ENCODE measurements at places on chromosomes 6 and 20. TPM values are rescaled to one million over a fixed set of nuclear protein-coding genes. Genes with fewer than 3 reads are reported as not detected.
A peak's percentile ranks its signal among the peaks of the same experiment; 100 is the strongest.

DNA sequence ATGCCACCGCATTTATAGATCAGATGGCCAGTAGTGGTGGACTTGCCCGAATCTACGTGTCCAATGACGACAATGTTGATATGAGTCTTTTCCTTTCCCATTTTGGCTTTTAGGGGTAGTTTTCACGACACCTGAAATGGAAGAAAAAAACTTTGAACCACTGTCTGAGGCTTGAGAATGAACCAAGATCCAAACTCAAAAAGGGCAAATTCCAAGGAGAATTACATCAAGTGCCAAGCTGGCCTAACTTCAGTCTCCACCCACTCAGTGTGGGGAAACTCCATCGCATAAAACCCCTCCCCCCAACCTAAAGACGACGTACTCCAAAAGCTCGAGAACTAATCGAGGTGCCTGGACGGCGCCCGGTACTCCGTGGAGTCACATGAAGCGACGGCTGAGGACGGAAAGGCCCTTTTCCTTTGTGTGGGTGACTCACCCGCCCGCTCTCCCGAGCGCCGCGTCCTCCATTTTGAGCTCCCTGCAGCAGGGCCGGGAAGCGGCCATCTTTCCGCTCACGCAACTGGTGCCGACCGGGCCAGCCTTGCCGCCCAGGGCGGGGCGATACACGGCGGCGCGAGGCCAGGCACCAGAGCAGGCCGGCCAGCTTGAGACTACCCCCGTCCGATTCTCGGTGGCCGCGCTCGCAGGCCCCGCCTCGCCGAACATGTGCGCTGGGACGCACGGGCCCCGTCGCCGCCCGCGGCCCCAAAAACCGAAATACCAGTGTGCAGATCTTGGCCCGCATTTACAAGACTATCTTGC, 725 bp downstream of the EEF1A1 start:
- H3K4me3 ChIP-seq: peak overlapping the region; percentile 91
- no peaks in the 10 kb centered on the region for H3K27me3 ChIP-seq
- no peak for DNase-seq
- peaks cover 17% of the 10 kb centered on the region for H3K4me1 ChIP-seq
- H3K27ac ChIP-seq: peak overlapping the region; percentile 100
- peaks cover 6% of the 10 kb centered on the region for H3K36me3 ChIP-seq

BRD2 gene
- polyA plus RNA-seq: 106 TPM

DNA sequence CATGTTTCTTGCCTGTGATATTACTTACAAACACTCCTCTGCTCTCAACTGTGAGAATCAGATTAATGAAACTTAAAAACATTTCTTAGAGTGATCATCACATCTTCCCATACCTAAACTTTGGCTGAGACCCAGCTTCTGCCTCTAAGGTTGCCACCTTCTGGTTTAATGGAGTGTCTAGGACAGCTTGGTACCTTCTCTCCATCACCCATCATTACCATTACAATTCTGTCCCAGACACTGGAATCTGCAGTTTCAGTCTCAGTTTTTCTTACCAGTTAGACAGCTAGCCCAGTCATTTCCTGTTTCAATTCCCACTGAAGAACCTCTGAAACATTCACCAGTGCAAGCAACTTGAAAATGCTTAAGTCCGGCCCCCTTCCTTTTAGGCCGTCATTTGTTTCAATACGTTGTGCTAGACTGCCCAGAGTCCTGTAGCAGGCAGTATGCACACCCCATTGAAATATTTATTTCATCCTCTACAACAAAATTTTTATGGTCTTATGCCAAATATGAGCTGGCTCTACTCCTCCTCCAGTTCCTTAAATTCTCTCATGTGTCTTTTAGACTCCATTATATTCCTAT, 107.0 kb upstream of the FOXO3 start:
- no peaks in the 10 kb centered on the region for H3K36me3 ChIP-seq
- H3K27ac ChIP-seq: no peak overlapping the region
- H3K4me1 ChIP-seq: 0 out of 2 replicates have a peak, but pooled peaks cover 3% of the 10 kb centered on the region
- H3K4me3 ChIP-seq: no peak overlapping the region
- no peaks in the 10 kb centered on the region for H3K27me3 ChIP-seq

GRCh38 chr20:10288954-10289646, 70.5 kb downstream of the SNAP25 start:
- no peak overlapping the region for H3K27ac ChIP-seq
- H3K27me3 ChIP-seq: no peaks in the 10 kb centered on the region
- no peak for DNase-seq

DNA sequence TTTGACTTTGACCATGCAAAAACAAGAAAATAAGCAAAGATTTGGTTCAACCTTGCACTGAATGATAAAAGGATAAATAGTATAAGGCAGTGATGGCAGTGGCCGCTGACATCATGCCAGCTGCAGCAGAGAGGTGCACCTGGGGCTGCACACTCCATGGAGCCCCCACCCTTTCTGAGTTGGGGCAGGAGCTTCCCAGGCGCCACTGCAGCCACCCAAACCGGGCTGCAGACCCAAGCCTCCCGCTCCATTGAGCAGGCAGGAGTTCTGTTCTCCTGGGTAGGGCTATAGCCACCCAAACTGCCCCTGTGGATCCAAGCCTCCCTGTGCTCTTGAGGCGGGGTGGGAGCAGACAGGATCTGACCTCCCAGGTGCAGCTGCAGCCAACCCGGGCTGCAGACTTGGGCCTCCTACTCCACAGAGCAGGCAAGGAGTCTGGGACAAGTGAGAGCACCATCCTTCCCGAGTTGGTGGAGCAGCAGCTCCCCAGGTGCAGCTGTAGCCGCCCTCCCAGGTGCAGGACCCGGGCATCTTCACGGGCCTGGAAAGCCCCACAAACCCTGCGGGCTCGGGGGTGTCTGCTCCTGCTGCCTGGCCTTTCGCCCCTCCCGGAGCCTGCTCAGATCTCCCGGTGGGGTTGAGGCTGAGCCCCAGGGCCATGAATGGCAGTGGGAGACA, 537.9 kb downstream of the TENT5A start:
- H3K27ac ChIP-seq: no peak overlapping the region
- H3K4me1 ChIP-seq: no peaks in the 10 kb centered on the region
- H3K36me3 ChIP-seq: no peaks in the 10 kb centered on the region
- H3K27me3 ChIP-seq: no peaks in the 10 kb centered on the region

DNA sequence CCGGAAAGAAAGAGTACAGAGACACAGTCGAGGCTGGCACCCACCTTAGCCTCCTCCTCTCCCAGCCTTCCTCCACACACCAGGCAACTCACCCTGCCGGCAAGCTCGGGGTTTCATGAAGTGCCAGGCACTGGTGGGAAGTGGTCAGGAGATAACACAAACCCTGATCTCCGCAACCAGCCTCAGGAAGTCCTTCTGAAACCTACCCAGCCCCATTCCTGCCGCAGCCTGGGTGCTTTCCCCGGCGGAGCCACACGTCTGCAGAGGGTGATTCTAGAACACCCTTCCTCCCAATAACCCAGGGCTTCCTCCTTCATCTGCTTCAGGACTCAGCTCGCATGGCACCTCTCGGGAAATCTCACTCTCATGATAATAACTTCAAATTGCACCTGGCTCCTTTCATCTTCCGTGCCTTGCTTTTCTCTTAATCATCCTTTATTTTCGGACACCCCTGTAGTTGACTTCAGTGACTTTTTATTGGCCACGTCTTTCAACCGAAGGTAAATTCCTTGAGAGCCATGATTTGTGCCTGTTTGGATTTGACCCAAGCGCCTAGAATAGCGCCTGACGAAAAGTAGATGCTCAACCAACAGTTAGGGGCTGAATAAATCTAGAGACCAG, 8.7 kb upstream of the HLA-E start:
- DNase-seq: no peak
- H3K4me3 ChIP-seq: no peak overlapping the region
- peaks cover 9% of the 10 kb centered on the region for H3K4me1 ChIP-seq
- no peak overlapping the region for H3K27ac ChIP-seq

RSPO3 gene
- 0.16 TPM for polyA plus RNA-seq

SPAG4 gene
- 4.0 TPM for polyA plus RNA-seq

- DNase-seq: no peak
- H3K4me3 ChIP-seq: no peak overlapping the region
- H3K27ac ChIP-seq: no peak overlapping the region
- H3K27me3 ChIP-seq: no peaks in the 10 kb centered on the region
- H3K36me3 ChIP-seq: no peaks in the 10 kb centered on the region
These were observed 250.0 kb downstream of the EPM2A start for GRCh38 chr6:145485288-145485687.

All from GM12878 (cell line).